ENCODE measurements at places on chromosomes 11 and 22. TPM values are rescaled to one million over a fixed set of nuclear protein-coding genes. Genes with fewer than 3 reads are reported as not detected.

FAM111B gene
- total RNA-seq, result 8.4 TPM

P2RX6 gene
- 3.4 TPM for total RNA-seq

ADAMTS8 gene
- total RNA-seq, result 9.9 TPM

C11orf65 gene
- total RNA-seq, result 1.2 TPM

GLB1L2 gene
- 32.3 TPM for total RNA-seq

TRPM5 gene
- not detected for total RNA-seq

NXPE4 gene
- total RNA-seq, result not detected

CD248 gene
- 20.7 TPM for total RNA-seq

OR8J1 gene
- total RNA-seq, result 2.4 TPM

ANO1 gene
- total RNA-seq, result 4.6 TPM

BTG4 gene
- 5.5 TPM for total RNA-seq

- no peak for DNase-seq
Measured at GRCh38 chr11:17877886-17878285, 135.0 kb downstream of the SERGEF start.

DNA sequence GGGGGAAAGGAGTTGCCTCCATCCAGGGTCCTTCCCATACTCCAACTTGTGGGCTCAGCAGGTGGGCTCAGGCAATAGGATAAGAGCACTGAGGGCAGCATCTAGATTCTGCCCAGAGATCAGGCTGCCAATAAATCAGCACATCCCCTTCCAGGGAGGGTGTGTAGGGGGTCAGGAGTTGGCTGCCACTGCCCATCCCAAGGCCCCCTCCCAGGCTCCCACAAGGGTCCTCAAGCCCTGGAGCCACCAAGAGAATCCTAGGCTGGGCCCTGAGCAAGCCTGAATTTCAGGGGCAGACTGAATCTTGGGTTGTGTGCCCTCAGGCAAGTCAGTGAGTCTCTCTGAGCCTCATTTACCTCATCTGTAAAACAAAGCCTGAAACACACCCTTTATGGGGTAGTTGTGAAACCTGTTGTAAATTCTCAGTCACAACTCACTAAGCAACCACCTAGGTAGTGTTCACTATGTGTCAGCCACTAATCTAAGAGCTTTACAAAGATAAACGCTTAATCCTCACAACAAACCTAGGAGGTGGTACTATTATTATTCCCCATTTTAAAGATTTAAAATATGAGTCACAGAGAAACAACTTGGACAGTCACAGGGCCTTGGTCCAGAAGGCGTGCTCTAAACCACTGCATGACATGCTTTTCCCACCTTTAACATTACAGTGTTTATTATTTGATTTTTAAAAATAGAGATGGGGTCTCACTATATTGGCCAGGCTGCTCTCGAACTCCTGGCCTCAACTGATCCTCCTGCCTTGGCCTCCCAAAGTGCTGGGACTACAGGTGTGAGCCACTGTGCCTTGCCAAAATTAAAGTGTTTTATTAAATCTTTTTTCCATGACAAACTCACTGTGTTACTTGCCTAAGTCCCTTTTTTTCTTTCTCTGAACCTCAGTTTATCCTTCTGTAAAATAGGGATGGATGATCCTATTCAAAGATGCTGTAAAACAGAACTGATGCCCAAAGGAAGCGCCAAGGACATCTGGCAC is 36.2 kb downstream of the LMO1 start:
- no peak for DNase-seq

- DNase-seq, result no peak
Measured at GRCh38 chr22:39658367-39658766, 87.8 kb downstream of the CACNA1I start.

GRCh38 chr11:35567737-35568465 is 42.5 kb upstream of the PAMR1 start:
- DNase-seq, result peak; percentile 45

GRCh38 chr11:23727794-23728193 is 769.1 kb upstream of the LUZP2 start:
- DNase-seq, result no peak

GRCh38 chr11:70603756-70604211 is 205.5 kb downstream of the CTTN start:
- DNase-seq, result no peak

- DNase-seq, result no peak
Measured at GRCh38 chr22:45187891-45188290, 24.2 kb downstream of the NUP50 start.

DNA sequence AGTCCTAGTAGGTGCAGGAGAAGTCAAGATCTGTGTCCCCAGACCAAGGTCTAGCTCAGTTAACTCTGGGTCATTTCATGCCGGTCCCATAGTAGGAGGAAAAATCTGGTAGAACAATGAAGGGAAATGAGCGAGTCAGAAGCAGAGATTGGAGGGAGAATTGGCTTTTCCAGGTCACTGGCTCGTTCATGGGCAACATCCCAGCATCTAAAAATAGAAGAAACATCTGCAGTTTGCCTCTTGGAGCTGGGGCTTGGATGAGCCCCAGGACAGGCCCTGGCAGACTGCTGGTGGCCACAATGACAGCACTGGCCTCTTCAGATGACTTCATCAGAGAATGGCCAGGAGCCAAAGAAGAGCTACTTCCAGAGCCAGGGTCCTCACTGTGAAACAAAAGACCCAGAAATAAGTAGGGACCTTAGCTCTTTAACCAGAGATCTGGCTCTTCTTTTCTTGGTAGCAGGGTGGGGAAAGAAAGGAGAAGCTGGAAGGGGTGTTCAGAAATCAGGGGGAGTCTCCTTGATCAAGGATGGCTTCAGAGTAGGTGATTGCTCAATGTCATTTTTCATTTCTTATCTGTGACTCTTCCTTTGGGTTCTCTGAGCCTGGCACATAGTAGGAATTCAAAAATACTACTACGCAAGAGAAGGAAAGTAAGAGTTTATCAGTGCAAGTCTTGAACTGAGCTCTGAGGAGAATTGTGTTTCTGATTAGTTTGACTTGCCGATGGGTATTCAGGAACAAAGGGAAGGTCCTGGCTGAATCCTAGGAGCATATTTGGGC is 102.6 kb downstream of the TMPRSS5 start:
- no peak for DNase-seq

- no peak for DNase-seq
Measured at GRCh38 chr11:77449060-77449521, 24.8 kb downstream of the PAK1 start.

- peak; percentile 61 for DNase-seq
Measured at GRCh38 chr11:86490582-86490981, 115.9 kb downstream of the CCDC81 start.

DNA sequence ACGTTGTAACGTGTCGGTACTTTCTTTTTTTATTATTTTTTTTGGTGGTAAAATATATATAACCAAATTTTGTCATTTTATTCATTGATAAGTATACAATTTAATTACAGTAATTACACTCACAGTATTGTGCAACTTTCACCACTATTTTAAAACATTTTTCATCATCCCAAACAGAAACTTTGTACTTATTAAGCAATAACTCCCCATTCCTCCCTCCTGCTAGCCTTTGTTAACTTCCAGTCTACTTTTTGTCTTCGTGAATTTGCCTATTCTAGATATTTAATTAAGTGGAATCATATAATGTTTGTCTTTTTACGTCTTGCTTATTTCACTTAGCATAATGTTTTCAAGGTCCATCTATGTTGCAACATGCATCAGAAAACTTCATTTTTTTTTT is 58.5 kb downstream of the STIM1 start:
- DNase-seq, result no peak

DNA sequence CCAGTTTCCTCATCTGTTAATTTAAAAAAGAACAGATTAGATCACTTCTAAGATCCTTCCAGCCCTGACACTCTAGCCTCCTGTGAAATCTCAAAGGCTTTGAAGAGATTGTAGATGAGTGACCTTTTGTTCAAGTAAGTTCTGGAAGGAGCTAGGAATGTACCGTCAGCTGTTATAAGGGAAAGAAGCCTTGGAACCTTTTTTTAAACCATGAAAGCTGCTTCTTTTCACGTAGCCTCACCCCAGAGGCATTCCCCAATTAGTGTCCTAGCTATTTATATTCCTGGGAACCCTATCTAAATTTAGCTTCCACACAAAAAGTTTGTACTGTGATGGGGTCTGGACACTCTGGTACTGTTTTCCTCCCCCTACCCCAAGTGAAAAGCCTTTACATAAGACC is 35.8 kb upstream of the SLN start:
- peak; percentile 51 for DNase-seq

DNA sequence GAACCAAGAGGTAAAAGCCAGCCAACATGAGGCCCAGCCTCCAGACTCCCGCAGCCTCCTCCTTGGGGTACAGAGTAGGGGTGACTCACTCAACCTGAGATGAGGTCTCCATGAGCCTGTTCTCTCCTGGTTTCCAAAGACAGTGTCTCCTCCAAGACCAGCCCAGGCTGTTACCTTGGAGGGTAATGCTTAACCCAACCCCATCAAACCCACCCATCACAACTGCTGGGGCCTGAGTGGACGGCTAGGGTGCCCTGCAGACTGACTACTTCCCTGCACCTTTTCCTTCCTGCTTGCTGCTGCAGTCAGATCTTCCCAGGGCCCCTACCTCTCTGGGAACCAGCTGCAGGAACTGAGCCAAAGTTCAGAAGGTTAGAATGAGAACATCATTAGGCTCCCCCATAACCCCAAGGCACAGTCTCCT is 5.1 kb upstream of the NOL12 start:
- no peak for DNase-seq

GRCh38 chr22:50035131-50035881 is 22.7 kb upstream of the IL17REL start:
- no peak for DNase-seq

DNA sequence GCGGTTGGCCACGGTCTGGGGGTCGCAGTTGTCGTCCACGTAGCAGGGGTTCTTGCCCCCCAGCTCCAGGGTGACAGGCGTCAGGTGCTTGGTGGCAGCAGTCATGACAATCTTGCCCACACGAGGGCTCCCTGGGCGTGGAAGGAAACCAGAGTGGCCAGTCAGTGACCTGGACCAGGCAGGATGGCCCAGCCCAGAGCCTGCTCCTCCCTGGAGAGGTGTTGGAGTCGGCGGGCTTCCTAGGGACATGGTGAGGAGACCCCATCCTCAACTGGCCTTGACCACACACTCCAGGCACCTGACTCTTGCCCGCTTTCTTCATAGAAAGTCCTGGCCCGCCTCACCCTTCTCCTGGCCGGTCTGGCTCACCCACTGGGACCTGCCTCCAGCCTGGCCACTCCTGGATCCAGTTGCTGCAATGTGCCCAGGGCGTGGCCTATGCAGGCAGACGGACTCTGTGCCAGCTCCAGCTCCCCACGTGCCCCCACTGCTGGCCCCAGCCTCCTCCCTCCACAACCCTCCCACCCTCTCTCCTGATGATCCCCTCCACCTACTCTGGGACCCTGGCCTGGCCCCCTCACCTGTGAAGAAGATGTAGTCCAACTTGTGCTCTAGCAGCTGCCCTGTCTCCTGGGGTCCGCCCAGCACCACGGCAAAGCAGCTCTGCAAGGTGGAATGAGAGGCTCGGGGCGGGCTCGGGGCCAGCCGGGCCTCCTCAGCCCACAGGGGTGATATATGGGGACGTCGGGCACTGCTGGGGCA is 8.7 kb downstream of the ALDH3B2 start:
- no peak for DNase-seq

DNA sequence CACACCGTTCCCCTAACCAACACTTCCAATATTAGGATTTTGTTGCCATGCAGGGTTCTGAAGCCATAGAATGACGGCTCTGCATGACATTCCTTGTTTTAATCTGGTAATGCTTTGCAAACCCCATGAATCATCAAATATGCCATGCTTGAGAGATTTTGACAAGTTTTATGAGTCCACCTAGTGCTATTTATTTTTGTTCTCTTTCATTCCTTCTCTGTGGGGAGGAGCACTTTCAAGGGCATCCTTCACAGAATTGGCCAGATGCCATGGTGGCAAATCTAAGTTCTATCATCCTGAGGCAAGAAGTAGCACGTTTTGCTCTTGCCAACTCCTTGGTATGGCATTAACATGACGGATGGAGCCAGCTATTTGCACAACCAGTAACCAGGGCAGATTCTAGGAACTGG is 268.4 kb downstream of the FAM76B start:
- no peak for DNase-seq

GRCh38 chr11:28529046-28529445 is 420.9 kb downstream of the METTL15 start:
- DNase-seq, result no peak

DNA sequence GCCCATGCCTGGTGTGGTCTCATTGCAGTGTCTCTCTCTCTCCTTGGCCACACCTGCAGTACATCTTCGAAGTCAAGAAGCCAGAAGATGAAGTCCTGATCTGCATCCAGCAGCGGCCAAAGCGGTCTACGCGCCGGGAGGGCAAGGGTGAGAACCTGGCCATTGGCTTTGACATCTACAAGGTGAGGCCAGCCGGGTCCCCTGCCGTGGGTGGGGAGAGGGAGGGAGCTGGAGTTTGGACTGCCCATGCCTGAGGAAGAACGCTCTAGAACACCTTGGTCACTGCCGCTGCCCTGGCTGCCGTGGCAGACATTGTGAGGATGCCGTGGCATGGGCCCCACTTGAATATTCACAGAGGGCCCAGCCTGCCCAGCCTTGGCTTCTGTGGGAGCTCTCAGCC is 9.1 kb upstream of the MYO7A start:
- no peak for DNase-seq

GRCh38 chr11:2088746-2089535 is 50.2 kb downstream of the IGF2 start:
- no peak for DNase-seq

DNA sequence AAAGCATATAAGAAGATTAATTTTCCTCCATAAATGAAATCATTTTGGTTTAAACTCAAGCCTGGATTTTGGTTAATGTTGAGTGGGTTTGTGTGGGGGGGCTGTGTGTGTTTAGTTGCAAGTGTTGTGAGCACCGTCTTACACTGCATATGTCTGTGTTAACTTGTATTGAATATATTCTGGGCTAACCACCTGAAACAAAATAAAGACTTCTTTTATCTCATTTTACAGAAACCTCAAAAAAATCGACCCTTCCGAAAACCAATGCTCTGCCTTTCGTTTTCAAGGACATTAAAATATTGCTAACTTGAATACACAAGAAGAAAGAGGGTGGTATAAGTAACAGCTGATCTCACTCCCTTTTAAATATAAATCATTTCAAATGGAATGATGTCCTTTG is 192.2 kb upstream of the BLID start:
- no peak for DNase-seq

GRCh38 chr22:31588970-31589675 is 72.9 kb downstream of the PISD start:
- no peak for DNase-seq

DNA sequence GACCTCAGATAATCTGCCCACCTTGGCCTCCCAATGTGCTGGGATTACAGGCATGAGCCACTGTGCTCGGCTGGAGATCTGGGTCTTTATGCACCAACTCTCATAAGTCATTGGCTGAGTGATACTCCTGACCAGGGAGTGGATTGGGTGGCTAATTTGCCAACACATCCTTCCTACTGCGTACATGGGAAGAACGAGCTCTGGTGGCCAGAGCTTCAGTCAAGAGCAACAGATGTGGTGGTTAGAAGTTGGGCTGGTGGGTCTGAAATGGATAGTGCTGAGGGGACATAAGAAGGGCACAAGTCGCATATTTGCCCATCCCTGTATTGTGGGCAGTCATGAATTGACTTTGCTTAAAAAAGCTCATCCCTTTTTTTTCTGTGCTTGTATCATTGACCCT is 74.1 kb upstream of the AMPD3 start:
- no peak for DNase-seq
